ENCODE measurements at places on chromosomes 1 and 21.

DNA sequence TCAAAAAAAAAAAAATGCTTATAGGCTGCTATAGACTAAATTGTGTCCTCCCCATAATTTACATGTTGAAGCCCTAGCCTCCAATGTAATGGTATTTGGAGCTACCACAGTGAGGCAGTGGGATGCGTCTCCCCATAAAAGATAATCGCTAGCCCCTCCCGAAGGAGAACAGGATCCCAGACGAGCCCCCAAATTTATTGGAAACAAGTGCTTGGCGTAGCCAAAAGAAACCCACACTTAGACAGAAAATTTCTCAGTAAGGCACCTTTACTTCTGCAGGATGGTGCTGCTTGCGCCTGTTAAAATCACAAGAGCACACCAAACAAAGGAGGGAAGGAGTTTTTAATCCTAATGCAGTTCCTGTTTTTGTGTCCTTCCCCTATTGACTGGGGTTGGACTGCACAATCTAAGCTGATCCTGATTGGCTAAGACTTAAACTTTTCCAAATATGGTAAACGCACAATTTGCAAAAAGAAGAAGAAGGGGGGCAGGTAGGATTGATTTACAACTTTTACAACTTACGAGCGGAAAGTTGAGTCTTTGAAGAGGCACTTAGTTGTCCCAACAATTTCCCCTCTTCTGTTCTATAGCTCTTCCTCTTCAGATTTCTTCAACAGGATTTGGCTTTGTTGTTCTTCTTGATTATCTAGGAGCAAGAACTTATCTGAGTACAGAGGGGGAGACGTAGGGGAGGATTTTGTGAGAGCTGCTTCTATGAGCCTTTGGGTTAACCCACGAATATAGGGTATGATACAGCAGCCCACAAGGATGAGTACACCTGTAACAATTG is 3.0 kb upstream of the IPP start:
- DNase-seq = no peak

GRCh38 chr1:28248273-28249012 is 10.9 kb upstream of the SESN2 start:
- peak; percentile 39 for DNase-seq

- no peak for DNase-seq
These were observed 164.7 kb downstream of the NRIP1 start for GRCh38 chr21:14900058-14900457.

GRCh38 chr1:220221269-220221668 is 51.0 kb downstream of the RAB3GAP2 start:
- no peak for DNase-seq

- DNase-seq = no peak
These were observed 413.7 kb downstream of the SETD4 start for GRCh38 chr21:35646606-35647005.

GRCh38 chr1:101299141-101299540 is 62.3 kb downstream of the S1PR1 start:
- no peak for DNase-seq

- no peak for DNase-seq
These were observed 67.3 kb downstream of the URB2 start for GRCh38 chr1:229693129-229693900.

- DNase-seq = no peak
These were observed 125.9 kb downstream of the DMRTB1 start for GRCh38 chr1:53585129-53585528.

GRCh38 chr1:33008051-33008914 is 28.4 kb downstream of the AK2 start:
- DNase-seq = peak; percentile 72

DNA sequence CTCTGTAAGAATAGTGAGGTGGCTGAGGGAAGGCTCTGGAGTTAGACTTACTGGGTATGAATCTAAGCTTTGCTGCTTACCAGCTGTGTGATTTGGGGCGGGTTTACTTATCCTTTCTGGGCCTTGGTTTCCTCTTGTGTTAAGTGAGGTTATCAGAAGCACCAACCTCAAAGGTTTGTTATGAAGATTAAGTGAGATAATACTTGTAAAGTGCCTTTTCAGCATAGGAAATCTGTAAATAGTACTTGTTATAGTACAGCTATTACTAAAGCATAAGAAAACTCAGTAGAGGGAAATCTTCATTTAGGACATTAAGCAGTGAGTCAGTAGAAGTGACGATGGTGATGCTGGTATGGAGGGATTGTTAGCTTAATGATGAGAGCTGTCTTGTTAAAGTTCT is 12.1 kb downstream of the HHAT start:
- no peak for DNase-seq

GRCh38 chr21:21034036-21034435 is 35.8 kb downstream of the NCAM2 start:
- DNase-seq = no peak

DNA sequence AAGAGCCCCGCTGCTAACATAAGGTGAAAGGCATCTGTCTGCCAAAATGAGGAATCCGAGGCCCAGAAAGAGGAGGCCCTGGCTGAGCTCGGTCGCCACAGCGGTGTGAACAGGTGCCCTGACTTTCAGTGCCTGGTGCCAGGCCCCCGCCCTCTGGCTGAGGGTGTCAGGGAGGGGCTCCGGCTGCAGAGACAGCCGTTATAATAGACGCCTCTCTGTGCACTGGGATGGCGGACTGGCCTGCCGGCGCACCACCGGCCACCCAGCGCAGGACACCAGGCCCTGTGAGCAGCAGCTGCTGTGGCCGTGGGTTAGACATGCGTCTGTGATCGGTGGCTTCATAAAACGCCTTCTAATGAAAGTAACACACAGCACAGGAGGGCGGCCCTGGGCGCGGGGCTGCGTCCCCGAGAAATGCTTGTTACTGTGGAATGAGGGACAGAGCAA is 51.4 kb upstream of the ACTRT2 start:
- DNase-seq = no peak

- no peak for DNase-seq
These were observed 161.6 kb upstream of the KLHDC7A start for GRCh38 chr1:18319099-18319498.

- no peak for DNase-seq
These were observed 76.1 kb downstream of the OLFM3 start for GRCh38 chr1:101920577-101920976.

GRCh38 chr1:24939040-24939674 is 9.1 kb upstream of the RUNX3 start:
- no peak for DNase-seq

DNA sequence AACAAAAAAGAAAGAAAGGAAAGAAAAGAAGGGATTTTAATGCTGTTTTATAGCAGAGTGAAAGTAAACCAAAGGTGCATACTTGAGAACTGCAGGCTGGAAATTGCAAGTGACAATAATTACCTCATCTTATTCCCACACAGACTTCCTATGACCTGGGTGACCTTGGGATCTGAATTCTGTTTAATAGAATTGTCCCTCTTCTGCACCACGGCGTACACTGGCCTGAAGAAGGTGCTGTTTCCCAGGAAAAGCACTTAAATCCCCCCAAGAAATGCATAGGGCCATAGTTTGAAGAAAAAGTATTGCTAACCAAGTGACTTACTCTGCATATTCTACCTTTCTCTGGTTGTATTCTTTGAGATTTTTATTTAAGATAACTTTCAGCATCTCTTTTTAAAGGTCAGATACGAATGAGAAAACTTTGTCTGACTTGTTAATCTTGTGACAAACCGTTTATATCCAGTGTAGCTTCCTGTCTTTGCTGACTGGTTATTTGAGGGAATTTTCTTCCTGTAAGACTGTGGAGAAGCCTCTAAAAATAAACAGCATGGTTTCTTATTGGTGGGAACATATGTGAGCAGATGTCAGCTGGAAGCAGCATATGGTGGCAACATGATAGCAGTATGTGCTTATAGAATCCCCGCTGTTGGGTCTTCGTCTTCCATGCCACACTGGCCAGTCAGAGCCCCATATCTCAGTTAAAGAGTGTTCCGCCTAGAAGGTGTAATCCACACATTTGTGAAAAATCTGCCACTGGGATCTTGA is 16.3 kb downstream of the TGFB2 start:
- no peak for DNase-seq

DNA sequence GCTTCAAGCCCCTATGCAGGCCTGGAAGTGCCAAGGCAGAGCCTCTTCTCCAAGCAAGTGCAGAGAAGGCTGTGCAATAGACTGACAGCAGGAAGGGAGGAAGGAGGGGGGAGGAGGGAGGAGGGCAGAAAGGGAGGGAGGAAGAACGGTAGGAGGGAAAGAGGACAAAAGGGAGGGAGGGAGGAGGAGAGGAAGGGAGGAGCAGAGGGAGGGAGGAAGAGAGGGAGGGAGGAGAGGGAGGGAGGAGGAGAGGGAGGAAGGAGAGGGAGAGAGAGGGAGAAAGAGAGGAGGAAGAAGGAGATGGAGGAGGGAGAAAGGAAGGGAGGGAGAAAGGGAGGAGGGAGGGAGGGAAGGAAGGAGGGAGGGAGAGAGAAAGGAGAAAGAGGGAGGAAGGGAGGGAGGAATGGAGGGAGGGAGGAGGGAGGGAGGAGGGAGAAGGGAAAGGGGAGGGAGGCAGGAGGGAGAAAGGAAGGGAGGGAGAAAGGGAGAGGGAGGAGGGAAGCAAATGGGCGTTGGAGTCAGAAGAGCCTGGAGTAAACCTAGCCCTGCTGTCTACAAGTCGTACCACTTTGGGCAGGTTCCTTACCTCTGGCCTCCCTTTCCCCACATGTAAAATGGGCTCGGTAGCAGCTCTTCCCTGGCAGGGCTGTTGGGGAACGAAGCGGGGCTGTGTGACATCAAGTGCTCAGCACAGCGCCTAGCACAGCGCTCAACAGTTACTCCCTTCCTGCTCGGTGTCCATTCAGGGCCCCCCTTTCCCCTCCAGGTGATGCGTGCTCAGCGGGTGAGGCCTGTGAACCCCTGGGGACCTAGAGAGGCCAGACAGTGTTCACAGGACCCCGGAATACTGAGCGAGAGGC is 244.6 kb downstream of the NPHP4 start:
- no peak for DNase-seq

DNA sequence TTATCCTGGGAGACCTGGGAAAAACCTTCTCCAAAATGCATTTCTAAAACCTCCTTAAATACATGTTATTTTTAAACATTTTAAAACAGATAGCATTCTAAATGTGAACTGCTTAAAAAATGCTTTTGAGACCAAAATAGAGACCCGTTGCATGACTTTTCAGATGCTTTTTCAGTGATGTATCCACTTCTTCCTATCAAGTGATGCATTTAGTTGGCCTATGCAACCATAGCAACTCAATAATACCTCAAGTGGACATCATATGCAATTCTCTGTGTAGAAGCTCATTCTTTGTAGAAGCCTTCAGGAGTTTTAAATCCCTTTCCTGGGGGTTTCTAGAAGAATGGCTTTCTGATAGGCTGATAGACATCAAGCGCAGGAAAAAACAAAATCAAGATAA is 94.5 kb upstream of the RAVER2 start:
- no peak for DNase-seq

DNA sequence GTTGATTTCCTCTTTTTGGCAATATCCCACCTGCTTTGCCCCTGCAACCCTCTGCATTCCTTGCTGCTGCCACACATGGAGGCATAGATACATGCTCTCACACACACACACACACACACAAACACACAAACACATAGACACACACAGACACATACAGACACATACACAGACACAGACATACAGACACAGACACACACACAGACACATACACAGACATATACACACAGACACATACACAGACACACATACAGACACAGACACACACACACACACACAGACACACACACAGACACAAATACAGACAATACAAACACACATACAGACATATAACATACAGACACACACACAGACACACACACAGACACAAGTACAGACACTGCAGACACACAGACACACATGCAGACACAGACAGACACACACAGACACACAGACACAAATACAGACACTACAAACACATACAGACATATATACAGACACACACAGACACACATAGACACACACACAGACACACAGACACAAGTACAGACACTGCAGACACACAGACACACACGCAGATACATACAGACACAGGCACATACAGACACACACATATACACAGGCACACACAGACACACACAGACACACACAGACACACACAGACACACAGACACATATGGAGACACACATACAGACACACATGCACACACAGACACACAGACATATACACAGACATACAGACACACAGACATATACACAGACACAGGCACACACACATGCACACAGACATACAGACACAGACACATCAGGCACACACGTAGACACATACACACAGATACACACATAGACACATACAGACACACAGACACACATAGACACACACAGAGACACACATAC is 83.3 kb downstream of the MAP3K7CL start:
- no peak for DNase-seq

GRCh38 chr21:39518847-39519210 is 67.1 kb downstream of the SH3BGR start:
- no peak for DNase-seq

Data from NCI-H187 (cell line).